RCC 7860 (cell line): ENCODE measurements at places on chromosomes 2 and 18.

- DNase-seq: no peak
These were observed 43.2 kb downstream of the HNMT start for GRCh38 chr2:138007431-138007830.

GRCh38 chr2:45806563-45807358 is 155.3 kb downstream of the PRKCE start:
- DNase-seq: no peak

- no peak for DNase-seq
These were observed 106.3 kb upstream of the GPC1 start for GRCh38 chr2:240329116-240329665.

DNA sequence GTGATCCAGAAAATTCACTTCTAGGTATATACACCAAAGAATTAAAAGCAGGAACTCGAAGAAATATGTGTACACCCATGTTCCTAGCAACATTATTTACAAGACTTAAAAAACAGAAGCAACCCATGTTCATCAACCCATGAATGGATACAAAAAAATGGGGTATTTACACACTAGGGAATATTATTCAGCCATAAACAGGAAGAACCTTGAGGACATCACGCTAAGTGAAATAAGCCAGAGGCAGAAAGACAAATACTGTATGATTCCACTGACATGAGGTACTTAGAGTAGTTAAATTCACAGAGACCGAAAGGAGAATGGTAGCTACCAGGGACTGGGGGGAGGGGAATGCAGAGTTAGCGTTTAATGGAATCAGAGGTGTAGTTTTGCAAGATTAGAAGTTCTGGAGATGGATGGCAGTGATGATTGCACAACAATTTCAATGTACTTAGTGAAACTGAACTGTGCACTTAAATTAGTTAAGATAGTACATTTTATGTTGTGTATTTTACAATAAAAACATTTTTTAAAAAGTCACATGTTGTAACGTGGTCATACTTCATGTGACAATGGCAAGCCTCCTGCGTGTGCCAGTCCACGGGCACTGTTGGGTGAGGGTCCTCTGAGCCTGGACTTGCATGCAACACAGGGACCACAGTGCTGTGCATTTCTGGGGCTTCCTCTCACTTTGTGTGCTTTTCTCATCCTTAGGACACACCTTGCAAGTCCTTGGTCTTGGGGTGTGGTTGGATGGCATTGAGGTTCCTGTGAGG is 206.1 kb upstream of the HDAC4 start:
- DNase-seq: no peak

DNA sequence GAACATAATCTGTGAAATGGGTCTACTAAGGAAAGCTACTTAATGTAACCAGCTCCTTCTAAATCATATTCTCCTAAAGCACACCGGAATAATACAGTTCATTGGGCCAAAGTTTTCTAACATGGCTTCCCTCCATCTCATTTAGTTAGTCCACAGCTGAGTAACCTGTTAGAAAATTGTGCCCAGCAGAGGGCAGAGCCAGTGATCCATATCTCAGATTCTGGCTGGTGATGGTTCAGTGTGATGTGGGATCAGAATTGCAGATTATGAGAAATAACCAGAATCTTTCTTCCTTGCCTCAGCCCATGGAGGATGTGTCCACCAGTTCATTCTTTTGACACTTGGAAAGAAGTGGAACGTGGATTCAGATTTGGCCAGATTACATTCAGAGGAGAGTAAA is 9.4 kb upstream of the CTLA4 start:
- no peak for DNase-seq

DNA sequence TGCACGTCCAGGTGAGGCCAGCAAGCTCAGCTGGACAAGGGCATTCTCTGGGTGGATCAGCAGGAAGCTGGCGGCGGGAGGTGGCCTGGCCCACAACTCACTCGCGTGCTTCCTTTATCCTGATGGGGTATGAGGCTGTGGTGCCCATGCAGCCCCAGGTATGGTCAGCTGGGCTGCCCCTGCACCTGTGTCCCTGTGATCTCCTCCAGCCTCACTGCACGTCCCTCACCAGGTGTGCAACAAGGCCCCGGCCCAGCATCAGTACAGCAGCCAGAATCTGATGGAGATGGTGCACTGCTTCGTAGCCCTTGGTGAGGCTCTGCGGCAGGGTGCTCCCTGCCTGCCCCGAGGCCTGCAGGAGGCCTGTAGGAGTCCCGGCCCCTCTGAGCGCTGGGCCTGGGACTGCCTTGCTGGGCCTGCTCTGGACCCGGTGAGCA is 17.6 kb downstream of the MROH2A start:
- no peak for DNase-seq

DNA sequence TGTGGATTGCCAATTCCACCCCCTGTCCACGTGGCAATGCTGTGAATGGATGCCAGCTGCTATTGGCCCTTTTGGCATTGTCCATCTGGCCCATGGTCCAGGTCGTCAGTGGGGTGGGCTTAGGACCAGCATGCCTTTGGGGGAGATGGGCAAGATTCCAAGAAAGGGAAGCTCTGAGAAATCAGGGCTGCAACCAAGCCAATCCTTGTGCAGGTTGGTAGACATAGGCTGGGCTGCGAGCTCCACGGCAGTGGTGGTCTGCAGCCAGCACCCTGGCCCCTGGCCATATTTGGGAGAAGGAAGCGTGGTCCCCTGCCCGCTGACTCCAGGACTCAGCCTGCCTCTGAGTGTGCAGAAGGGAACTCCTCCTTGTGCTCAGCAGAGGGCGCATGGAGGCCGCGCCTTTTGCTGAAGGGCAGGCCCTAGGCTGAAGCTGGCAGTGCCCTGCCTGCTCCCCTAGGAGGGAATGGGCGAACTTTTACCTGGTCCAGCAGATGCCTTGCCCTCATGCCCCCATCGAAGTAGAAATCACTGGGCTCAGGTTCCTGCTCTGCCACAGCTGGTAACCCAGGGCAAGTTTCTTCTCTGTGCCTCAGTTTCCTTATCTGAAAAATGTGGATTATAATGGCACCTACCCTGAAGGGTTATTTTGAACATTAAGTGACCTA is 5.4 kb downstream of the SPR start:
- peak; percentile 45 for DNase-seq

GRCh38 chr2:15754703-15755099 is 163.0 kb downstream of the DDX1 start:
- DNase-seq: no peak

DNA sequence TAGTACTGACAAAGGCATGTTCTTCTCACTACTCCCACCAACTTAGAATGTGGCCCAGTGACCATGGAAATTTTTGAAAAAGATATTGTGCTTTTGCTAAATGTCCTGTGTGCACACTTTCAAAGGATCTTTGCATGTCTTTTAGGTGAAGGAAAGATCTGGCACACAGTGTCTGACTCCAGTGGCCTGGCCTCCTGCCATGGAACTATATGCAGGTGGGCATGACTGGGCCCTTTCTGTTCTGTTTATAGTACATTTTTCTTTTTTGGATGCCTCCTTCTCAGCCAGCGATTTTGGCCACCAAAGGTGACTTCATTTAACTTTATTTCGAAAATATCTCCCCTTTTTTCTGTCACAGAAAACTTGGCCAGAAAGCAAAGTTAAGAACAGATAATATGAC is 999.7 kb upstream of the PIK3C3 start:
- DNase-seq: no peak

GRCh38 chr2:200159357-200159707 is 147.2 kb upstream of the SPATS2L start:
- no peak for DNase-seq

DNA sequence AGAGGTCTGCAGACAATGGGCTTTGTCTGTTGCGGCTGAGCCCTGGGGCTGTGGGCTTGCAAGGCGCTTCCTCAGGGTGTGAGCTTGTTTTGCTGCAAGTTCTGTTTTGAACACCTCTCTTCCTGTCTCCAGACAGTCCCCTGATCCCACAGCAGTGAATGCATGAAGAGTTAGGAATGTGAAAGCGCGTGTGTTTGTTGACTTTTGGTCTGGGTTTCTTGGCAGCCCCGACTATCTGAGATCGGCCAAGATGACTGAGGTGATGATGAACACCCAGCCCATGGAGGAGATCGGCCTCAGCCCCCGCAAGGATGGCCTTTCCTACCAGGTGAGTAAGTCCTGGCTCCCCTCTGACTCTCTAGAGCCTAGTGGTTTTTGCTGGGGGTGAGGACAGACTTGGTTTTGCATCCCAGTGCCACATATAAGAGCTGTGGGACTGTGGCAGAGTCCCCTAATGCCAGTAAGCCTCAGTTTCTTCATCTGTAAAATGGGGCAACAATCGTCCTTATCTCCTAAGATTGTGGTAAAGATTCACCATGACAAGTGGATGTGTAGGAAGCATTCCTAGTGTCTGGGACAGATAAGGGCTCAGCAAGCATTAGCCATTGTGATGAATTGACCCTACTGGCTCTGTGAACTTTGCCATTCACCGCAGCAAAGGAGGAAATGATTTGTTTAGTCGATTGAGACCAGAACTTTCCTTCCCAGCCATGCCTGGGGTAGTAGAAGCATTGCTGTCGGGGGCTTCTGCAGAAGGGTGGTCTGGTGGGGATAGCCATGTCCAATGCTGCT is 3.0 kb downstream of the LBH start:
- DNase-seq: peak; percentile 95

- DNase-seq: no peak
These were observed 45.4 kb downstream of the EXOC6B start for GRCh38 chr2:72780477-72780876.

DNA sequence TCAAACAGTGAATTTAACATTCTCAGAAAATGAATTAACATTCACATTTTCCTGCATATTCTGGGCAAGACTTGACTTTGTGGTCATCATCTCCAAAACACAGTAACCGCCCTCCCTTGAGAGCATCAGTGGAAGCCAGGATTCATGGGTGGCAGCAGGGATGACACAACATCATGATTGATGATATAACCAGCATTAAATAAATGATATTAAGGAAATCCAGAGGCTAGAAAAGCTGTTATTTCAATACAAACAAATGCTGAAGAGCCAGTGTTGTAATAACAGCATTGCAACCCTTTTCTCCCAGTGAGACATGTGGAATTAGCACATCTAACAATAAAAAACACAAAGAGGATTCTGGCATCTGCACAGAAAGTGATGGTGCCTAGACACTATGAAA is 41.1 kb downstream of the CDC42EP3 start:
- DNase-seq: no peak

GRCh38 chr2:26184555-26185303 is 11.8 kb downstream of the GAREM2 start:
- peak; percentile 29 for DNase-seq

GRCh38 chr2:216206041-216206703 is 97.0 kb downstream of the XRCC5 start:
- DNase-seq: no peak

GRCh38 chr2:217834744-217835513 is 167.9 kb downstream of the TNS1 start:
- no peak for DNase-seq

- no peak for DNase-seq
These were observed 82.3 kb downstream of the PTH2R start for GRCh38 chr2:208488686-208489564.

- DNase-seq: peak; percentile 35
These were observed 22.8 kb upstream of the MYO3B start for GRCh38 chr2:170155022-170155722.

DNA sequence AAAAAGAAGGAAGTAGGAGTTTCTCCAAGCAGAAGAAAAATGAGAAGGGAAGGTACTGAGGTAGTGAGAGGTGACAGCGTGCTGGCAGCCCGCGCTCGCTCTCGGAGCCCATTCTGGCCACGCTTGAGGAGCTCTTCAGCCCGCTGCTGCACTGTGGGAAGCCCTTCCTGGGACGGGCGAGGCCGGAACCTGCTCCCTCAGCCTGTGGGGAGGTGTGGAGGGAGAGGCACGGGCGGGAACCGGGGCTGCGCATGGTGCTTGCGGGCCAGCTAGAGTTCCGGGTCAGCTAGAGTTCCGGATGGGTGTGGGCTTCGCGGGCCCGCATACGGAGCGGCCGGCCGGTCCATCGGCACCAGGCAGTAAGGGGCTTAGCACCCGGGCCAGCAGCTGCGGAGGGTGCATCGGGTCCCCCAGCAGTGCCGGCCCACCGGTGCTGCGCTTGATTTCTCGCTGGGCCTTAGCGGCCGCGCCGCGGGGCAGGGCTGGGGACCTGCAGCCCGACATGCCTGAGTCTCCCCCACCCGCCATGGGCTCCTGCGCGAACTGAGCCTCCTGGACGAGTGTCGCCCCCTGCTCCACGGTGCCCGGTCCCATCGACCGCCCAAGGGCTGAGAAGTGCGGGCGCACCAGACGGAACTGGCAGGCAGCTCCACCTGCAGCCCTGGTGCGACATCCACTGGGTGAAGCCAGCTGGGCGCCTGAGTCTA is 11.1 kb upstream of the CYS1 start:
- no peak for DNase-seq

DNA sequence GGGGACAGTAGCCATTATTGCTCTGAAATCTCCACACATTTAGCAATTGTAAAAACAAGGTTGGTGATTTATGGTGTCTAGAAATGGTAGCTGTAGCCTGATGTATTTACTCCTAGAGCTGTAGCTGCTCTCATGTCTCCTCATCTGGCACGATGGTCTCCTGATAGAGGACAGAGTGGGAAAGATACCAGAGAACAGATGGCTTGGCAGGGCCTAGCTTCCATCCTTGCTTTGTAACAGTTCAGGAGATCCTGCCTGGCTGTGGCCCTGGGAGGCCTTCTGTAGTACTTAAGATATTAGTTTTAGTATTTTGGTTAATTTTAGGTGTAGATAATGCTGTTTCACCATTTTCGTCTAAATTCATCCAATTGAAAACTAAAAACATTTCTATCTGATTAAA is 6.7 kb downstream of the ATG16L1 start:
- no peak for DNase-seq
